ENCODE measurements at places on chromosomes 1 and 21.
A peak's percentile ranks its signal among the peaks of the same experiment; 100 is the strongest.

DNA sequence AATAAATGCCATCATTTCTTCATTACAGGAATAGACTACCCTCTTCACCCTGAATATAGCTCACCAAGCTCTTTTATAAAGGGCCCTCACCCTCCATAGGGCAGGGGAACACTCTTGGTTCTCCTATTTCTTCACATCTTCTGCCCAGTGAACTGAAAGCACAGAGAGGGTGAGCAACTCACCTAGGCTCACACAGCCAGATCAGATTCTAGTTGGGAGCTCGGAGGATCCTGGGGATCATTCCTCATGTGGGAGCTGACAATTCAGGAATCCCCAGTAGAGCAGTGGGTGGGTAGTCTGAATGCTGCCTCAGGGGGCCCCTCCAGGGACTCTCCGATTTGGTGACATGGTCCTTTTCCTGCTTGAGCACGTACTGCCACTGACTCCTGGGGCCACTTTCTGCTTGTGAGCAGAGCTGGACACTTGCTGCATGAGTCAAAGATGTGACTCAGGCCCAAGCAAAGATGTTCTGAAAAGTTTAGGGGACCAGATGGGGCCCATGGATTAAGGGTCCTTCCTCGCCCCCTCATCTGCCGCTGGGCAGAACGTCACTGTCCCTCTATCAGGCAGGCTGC is 63.7 kb upstream of the WNT4 start:
- no peak for DNase-seq

DNA sequence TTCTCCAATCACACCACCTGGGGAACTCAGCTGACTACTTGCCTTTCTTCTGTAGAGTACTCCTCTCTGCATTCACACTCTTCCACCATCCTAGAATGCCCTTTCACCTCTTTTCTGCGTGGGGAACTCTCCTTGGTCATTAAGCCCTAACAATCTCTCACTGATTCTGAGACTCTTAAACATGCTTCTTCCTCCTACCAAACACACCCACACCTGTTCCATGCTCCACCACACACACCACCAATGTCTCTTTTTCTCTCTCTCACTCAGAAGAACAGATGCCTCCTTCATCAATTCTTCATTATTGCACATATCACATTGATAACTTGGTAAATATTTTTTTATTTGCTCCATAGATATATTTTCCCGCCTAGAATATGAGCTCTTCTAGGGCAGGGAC is 53.6 kb downstream of the WARS2 start:
- DNase-seq = no peak

- DNase-seq = no peak
These were observed 6.8 kb downstream of the MX1 start for GRCh38 chr21:41432562-41433460.

DNA sequence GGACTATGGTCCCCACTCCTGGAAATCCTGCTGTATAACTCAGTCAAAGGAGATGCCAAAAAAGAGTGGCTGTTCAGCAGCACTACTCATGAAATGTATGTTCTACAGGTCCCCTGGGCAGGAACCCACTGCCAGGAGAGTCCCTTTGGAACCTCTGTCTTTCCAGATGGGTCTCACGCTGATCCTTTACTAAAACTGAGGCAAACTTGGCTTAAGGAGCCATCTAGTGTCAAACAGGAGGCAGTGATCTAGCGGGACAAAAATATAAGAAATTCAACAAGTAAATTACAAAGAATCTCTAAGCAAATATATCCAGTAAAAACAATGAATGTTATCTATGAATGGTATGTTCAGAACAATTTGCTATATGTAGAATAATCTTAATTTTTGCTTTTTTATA is 80.5 kb upstream of the PRMT6 start:
- no peak for DNase-seq

GRCh38 chr1:68819190-68819829 is 322.4 kb upstream of the DEPDC1 start:
- no peak for DNase-seq

DNA sequence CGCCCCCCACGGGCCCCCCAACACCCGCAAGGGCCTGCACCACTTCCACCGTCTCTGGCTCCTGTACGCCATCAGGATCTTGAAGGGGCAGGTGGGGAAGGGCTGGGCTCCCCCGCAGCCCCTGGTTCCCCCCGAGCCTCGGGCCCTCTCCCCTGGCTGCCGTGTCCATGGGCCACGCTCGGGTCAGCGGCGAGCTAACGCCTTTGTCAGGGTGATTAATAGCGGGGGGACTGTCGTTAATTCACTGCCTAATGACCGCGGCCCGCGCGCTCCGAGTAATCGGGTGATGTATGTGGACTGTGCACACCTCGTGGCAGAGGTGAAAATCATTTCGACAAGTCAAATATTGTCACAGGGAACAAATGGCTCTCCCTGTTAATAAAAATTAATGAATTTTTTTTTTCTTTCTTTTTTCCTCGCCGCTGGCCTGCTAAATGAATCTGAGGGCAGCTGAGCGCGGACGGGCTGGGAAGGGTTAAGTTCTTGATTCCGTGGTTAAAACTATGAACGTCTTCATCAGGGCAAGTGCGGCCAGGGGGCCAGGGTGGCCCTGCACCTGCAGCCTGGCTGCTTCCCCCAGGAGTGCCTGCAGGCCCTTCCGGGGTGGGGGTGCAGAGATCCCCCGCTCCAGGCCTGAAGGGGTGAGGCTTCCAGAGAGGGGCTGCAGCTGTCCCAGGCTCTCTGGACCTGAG is 100.8 kb downstream of the PRDM16 start:
- no peak for DNase-seq

- DNase-seq = peak; percentile 71
These were observed at the start of gene FAM89A for GRCh38 chr1:231040019-231040799. TSS of gene FAM89A (minus strand) at chr1:231040254. CDS start at chr1:231040211, 43 bp downstream.

Data from Calu3 (cell line).